ENCODE measurements at places on chromosomes 7 and 10. TPM values are rescaled to one million over a fixed set of nuclear protein-coding genes. Genes with fewer than 3 reads are reported as not detected.

DNA sequence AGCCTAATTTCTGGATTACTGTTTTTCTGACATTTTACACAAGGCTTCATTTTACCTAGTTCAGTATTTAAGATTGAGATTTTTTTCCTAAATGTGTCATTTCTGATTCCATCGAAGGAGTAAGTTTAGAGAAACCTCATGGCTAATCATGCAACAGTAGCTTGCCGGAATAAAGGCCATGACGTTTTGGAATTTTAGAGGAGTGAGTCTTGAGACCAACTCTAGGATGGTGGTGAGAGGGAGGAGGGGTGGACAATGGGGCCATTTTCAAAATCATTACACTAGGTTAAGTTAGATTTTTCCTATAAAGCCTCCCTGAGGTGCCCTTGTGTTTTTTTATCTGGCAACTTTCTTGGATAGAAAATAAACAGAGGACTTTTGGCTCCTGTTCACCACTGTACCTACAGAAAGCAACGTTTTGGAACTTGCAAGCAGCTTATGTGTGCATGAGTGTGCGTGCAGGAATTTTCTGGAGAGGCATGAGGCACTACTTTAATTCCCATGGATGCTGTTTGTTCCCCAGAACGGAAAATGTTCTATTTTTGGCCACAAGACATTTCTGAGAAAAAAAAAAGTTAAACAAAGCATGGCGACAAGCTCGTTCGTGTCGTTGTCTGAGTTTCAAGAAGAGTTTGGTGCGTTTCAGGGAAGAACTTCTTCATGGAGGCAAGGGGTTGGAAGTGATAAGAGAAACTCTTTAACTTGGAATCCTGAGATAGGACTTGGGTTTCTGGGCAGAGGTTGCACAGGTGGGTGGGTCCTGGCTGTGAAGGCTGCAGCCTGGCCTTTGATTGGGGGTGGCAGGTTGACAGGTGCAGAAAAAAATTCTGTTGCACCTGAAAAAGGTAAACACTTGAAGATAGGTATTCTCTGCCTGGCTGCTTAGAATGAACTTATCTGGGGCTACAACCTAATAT, 178.1 kb downstream of the PTEN start:
- no peak for DNase-seq

- DNase-seq = no peak
Measured at GRCh38 chr10:11204351-11204942, 186.8 kb downstream of the CELF2 start.

Gene GJD4
- not detected for total RNA-seq

Gene FAM180A
- 19.7 TPM for total RNA-seq

- DNase-seq = no peak
Measured at GRCh38 chr10:52020702-52021101, 293.4 kb upstream of the DKK1 start.

DNA sequence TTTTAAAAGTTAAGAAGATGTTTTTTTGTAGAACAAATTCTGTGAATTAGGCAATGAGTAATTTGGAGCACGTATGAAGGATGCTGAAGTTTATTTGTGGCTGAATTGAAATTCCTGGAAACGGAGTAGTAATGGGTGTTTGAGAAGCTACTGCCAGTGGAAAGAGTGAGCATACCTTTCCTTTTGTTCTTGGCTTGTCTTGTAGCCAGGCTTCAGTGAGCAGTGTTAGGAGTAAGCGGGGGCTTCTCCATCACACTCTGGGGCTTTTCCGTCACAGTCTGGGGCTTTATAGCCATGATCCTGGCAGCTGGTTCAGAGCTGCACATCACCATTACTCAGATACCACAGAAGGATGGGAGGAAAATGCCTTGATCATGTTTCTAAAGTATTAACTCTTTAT, 32.3 kb downstream of the GARS1 start:
- no peak for DNase-seq

GRCh38 chr7:80369321-80369720, 142.5 kb downstream of the GNAT3 start:
- no peak for DNase-seq

GRCh38 chr10:72008096-72008981, 44.1 kb downstream of the CHST3 start:
- DNase-seq = no peak

Gene FEZF1
- not detected for total RNA-seq

- no peak for DNase-seq
Measured at GRCh38 chr7:157830331-157830730, 493.5 kb downstream of the DNAJB6 start.

Gene NRG3
- 0.11 TPM for total RNA-seq

DNA sequence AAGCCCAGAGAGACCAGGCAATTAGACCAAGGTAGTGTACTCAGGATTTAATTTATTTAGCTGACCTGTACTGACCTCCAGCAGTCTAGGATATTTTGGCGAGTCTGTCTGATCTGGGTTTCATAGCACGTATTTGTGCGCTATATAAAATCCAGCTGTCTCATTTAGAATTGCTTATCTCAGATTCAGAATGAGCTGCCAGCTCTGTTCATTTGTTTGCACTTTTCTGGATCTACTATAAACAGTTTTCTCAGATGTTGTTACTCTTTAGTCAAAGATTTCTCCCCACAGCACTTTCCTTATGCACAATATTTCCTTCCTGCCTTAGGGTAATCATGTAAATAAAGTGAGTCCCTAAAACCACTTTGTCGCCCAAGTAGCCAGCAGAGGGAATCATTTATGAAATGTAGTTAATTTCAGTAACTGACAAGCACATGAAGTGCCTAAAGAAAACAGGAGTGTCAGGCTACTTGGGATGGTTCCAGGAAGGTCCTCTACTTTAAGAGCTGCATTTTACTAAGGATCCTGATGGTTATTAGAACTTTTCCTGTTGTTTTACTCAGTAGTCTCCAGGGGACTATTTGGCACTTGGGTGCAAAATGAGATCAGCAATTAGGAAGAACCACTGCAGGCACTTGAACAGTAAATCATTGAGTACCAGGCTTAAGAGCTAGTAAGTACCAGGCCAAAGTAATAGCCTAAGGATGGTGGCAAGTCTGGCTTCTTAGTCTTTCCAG, 226.4 kb downstream of the TWIST1 start:
- DNase-seq = no peak

DNA sequence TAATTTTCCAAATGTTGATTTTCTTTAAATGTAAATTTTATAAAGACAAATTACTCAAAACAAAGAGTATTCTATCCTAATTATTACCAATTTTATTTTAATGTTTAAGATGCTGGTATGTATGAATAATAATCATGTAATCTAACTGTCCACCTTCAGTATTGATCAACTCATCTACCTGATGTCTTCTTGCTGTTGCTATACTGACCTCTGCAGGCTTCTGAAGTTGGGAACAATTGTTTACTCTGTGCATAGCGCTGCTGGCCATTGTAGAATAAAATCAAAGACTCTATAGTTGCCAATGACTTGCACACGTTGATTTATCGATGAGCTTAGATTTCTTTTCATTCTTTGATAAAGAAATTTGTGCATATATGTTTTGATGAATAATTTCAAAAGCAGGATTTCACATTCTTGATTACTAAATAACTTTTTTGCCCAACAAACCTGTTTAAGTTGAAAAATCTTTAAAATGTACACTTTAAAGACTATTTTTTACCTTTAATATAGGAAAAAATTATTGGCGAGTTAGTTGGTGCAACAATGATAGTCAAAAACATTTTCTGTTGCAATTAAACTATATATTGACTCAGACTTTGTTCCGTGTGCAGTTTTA, 282.3 kb downstream of the TFEC start:
- DNase-seq = no peak

- no peak for DNase-seq
Measured at GRCh38 chr7:111174510-111174909, 83.6 kb downstream of the LRRN3 start.

DNA sequence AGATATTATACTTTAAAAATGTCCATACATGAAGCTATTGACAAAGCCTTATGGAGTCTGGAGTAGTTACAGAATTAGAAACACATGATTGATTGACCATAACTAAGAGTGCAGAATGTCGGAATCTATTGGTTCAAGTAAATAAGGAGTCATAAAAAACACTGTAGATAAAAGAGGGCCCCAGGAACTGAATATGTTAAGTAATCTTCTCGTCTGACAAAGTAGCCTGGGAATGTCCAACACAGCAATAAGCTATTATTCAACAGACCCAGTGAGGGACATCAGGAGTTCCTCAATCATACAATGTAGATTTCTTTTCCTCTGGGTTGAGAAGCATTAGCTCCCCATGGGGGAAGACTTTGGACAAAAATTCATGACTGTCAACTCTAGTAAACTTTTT, 782.0 kb downstream of the SUGCT start:
- no peak for DNase-seq

Gene KLF14
- total RNA-seq = 0.11 TPM

DNA sequence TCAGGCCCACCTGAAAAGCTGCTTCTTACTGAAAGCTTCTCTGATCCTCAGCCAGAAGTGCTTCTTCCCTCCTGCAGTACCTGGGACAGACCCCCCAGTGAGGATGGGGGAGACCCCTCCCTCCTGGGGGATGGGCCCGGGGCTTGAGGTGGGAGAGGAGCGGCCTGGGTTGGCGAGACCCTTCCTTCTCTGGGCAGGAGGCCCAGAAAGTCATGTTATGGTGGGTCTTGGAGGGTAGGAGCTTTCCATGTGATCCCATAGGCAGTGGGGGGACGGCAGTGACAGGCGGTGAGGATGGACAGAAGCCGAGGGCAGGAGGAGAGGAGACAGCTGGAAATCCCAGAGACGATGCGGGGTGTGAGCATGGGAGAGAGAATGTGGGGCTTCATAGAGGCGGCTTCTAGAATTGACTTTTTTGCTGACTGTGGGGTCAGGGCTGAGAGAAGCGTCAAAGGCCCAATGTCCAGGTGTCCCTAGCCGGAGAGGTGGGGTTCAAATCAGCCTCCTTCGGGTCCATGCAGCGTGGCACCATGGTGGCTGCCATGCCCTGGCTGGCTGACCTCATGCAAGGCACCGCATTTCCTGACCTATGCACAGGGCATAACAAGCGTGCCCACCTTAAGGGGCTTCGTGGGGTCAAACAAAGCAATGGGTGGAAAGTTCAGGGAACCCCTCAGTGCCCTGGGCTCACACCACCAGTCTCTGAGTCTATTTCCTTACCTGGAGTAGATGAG, 154.0 kb downstream of the UBE2H start:
- DNase-seq = no peak

Gene STARD3NL
- 24.8 TPM for total RNA-seq

Gene SRGN
- total RNA-seq = 37.2 TPM

Gene ELFN1
- 10.5 TPM for total RNA-seq

All from left ventricle myocardium inferior (tissue), 1 donor.